ENCODE measurements at places on chromosomes 13 and 19. TPM values are rescaled to one million over a fixed set of nuclear protein-coding genes. Genes with fewer than 3 reads are reported as not detected.

The MLLT1 gene
- 23.3 TPM for total RNA-seq

The CA11 gene
- 7.8 TPM for total RNA-seq

DNA sequence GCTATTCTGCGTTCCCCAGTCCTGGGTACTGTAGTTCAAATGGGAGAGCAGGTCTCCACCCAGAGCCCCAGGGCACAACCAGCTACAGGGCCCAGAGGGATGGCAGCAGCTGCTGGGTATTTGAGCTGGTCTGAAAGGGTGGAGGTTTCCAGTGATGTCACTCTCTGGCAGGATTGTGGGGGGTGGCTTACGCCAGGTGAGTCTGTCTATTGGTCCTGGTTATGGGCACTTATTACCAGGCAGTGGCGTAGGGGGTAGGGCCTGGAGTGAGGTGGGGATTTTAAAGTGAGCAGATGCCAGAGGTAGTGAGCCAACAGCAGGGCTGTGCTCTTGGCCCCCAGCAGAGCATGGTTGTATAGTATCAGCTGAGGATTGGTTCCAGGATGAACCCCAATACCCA, 6.2 kb downstream of the RPS19 start:
- DNase-seq: no peak

- DNase-seq: no peak
Measured at GRCh38 chr19:10292789-10293636, 3.3 kb downstream of the ICAM5 start.

DNA sequence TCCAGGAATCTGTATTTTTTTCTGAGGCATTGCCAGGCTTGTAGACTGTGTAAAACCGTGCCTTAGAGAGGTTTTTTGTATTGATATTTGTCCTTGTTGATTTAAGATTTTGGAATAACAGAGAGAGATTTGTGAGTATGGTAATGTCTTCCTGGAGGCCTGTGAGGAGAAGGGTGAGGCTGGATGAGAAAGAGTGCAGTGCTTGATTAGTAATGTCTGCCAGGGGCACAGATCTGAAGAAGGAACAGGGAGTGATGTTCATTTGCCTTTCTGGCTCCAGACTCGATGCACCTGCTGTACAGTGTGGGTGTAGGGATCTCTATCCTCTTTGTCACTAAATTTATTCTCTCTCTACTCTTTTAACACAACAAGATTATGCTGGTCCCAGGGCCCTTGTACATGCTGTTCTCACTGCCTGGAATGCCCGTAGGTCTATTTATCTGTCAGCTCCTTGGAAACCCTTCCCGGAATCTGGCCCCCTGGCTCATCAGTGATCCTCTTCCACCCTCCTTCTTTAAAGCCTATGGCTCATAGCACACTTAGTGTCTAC, 4.2 kb downstream of the FIZ1 start:
- no peak for DNase-seq

- no peak for DNase-seq
Measured at GRCh38 chr19:46210669-46211068, 18.9 kb upstream of the IGFL1 start.

GRCh38 chr19:1624458-1624857, 19.2 kb upstream of the UQCR11 start:
- DNase-seq: no peak

- DNase-seq: no peak
Measured at GRCh38 chr13:114021464-114022308, 47.8 kb upstream of the C13orf46 start.

DNA sequence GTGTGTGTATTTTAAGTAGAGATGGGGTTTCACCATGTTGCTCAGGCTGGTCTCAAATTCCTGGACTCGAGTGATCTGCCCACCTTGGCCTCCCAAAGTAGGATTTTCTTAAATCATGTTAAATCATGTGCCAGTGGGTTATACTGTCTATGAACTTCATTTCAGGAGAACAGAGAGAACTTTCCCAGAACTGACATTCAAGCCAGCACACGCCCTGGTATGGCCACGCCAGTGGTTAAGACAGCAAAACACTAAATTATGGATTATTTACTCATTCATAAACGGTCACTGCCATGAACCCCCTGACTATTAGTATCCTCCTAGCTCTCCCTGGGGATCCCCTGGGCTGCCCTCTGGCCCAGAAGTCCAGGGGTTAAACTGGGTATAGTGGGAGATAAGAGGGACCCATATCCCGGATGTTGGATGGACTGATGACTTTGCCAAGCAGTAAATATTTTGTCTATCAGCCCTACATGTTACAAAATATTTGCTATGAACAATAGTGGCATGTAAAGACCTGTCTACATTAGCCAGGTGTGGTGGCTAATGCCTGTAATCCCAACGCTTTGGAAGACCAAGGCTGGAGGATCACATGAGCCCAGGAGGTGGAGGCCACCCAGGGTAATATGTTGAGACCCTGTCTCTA, 16.1 kb upstream of the STRN4 start:
- DNase-seq: no peak
